ENCODE measurements at places on chromosomes 12 and 14.
A peak's percentile ranks its signal among the peaks of the same experiment; 100 is the strongest.

DNA sequence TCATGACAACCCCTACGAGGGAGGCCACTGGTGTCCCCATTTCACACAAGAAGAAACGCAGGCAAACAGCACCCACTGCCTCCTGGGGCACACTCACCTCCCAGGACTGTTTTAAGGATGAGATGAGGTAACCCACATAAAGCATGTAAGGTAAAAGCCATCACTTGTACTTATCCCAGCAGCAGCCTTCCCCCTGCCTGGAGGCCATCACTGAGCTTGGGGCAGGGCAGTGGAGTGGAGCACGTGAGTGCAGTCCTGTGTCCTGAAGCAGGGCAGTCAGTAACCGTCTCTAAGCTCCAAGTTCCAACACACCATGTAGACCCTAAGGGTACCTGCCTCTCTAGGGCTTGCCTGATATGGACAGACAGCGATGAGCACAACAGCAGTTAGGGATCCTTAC is 1.7 kb downstream of the POLE start:
- no peak for DNase-seq

DNA sequence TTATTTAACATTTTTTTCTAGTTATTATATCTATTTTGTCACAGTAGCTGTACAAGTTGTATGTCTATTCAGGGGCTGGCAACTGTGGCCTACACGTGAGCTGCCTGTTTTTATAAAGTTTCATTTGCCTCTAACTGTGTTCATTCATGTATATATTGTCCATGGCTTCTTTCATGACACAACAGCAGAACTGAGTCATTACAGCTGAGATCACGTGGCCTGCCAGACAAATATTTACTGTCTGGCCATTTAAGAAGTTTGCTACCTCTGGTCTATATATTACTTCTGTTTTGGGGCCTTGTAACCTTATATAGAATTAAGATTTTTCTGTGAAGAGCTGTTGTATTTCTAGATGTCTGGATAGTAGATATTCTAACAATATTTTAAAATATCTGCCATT is 37.9 kb downstream of the KIAA0586 start:
- DNase-seq: peak; percentile 3

DNA sequence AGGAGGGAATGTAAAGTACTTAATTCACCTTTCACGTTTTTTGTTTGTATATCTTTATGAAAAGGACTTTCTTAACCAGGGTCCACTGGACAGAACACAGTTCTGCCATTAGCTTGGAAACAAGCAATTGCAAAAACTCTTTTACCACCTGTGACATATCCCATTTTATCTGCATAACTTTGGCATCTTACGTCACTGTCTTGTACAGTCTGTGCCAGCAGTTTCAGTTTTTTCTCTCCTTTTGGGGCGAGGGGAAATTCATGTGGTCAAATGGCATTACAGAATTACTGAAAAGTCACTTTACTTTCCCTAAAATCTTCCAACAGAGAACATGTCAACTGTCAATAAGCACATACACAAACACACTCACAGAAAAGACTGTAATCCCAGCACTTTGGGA is 43.7 kb upstream of the SELPLG start:
- DNase-seq: no peak

DNA sequence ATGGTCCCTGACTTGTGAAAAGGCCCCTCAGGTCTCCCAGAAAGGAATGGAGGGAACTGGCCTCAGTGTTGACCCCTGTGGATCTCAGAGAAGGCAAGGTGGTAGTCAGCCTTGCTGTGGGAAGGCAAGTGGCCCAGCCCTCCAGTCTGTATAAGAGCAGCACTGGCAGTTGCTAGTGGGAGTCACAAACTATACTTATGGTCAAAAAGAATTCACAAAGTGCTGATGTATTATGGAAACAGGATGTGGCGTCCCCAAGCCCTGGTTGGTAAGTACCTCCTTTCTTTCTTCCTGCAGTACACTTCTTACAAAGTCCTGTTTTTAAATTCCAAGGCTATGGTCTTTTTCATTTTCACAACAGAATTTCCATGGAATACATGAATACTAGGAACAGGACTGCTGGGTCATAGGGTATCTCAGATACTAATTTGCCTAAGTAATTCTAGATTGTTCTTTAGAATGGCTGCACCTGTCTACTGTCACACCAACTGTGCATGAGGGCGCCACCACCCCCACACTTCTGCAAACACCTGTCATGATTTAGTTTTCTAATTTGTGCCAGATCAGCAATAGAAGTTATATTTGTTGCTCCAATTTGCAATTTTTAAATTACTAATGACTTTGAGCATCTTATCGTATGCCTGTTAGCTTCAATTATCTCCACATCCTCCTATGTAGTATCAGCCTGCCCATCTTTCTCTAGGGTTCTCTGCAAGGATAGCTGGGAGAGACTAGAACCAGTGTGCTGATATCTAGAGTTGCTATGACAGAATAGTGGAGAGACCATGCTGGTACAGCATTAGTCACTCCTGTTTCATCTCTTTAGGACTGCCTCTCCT is 40.7 kb upstream of the TMEM263 start:
- no peak for DNase-seq

DNA sequence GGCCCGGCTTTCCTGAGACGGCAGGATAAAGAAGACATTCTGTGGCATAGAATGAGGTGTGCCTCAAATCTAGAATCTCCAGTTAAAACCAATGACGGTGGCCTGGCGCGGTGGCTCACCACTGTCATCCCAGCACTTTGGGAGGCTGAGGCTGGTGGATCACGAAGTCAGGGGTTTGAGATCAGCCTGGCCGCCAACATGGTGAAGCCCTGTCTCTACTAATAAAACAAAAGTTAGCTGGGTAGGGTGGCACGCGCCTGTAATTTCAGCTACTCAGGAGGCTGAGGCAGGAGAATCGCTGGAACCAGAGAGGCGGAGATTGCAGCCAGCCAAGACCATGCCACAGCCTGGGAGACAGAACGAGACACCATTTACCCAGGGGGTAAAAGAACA is 193.6 kb downstream of the ALG10 start:
- no peak for DNase-seq

DNA sequence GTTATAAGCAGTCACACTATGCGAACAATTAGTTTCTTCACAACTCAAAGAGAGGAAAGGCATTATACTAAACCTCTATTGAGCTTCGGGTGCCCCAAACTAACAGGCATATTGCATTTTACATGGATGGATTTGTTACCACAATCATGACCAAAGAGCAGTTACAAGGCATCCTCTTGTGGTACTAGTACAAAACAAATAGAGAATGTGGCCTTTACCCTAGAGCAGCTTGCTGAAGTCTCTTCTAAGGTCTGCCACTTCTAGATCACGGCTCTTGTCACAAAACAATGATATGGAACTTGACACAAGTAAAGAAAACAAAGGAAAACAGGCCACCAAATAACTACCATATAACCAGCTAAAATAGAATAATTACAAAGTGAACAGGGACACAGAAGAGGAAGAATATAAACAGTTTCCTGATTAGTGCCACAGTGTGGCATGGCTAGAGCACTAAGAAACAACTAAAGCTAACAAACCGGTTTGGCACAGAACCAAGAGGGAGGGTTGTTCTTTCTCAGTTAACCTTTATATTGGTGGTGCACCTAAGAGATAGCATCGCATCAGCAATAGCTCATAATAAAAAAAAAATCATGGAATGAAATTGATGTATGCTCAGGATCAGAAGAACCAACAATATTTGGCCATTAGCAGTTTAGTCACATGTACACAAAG is 209.7 kb upstream of the ATP2B1 start:
- no peak for DNase-seq

- peak; percentile 52 for DNase-seq
These were observed 127.7 kb upstream of the MAX start for GRCh38 chr14:65229748-65230728.

- DNase-seq: no peak
These were observed 398.7 kb downstream of the SOX5 start for GRCh38 chr12:23550753-23551152.

DNA sequence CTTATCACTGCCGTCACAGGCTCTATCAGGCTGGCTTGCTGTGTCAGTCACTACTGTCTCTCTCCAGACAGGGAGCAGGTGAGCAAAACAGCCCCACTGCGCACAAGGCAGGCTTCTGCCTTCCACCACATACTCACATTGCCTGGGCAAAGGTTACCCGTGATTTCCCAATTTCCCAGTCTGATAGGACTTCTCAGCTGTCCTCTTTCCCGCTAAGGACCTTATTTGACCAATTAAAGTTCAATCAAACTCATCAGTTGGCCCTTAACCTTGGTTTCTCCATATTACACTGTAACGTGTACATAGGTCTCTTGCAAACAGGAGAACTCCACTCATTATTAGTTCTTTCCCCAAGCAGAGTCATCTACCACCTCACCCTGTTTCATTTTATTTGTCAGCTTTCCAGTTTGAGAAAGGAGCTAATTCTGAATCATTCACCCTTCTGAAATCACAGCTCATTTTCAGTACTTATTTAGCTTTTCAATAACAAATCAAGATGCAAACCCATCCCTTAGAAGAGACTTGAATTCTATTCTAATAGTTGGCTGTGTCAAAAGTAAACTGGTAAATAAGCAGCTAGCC is 170.8 kb downstream of the ESR2 start:
- DNase-seq: no peak

DNA sequence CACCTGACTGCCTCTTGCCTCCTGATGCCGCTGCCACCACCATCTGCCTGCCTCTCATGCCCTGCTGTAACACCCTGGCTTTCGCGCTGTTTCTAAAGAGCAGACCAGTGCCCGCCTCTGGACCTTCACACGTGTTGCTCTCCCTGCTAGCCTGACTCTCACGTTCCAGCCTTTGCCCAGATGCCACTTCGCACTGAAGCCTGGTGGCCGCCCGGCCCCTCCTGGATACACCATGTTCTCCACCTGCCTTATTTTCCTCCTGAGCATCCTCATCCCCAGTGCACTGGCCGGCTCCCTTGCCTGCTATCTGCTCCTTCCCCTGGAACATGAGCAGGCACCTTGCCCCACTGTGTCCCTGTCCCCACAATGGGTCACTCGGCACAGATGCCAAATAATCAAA is 146.5 kb downstream of the PIWIL1 start:
- no peak for DNase-seq

Measured in fibroblast of skin of scalp (primary cell).